ENCODE measurements at places on chromosomes 12 and 14. TPM values are rescaled to one million over a fixed set of nuclear protein-coding genes. Genes with fewer than 3 reads are reported as not detected.

The NPAS3 gene
- 0.48 TPM for total RNA-seq

DNA sequence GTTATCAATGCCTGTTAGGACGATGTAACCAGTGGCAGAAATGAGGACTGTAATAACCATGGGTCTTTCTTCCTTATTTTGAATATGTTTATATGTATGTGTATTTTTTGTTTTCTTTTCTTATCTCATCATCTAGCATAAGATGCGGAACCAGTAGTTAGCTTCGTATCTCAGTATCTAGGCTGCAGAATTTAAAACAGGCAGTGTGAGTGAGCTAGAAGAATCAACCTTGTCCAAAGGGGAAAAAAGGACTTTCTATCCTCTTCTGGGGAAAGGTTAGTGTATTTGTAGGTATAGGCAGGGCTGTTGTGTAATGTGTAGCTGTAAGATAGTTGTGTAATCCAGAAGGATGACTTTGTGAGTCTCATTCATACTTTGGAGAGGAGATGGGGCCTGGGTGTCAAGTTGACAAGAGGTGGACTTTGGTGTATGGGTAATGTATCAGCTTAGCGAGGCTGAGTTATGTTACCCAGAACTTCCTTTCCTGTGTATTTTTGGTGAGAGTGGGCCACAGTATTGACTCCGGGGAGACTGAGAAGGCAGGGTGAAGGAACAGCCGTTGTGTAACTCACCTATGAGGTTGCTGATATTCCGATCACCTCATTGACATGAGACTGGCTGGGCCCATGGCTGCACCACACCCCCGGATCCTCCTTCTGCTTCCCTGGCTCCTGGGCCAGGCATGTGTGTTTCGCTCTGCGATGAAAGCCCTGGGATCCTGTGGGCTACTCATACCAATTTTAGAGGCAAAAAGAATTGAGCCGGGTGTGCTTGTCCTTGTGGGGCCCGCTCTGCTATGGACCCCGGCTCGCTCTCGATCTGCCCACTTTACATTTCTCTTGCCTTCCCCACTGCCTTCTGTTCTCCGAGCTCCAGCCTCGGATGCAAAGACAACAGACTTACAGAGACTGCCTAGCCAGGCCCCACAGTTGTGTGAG lies 24.3 kb downstream of the DLK1 start:
- no peak for DNase-seq

DNA sequence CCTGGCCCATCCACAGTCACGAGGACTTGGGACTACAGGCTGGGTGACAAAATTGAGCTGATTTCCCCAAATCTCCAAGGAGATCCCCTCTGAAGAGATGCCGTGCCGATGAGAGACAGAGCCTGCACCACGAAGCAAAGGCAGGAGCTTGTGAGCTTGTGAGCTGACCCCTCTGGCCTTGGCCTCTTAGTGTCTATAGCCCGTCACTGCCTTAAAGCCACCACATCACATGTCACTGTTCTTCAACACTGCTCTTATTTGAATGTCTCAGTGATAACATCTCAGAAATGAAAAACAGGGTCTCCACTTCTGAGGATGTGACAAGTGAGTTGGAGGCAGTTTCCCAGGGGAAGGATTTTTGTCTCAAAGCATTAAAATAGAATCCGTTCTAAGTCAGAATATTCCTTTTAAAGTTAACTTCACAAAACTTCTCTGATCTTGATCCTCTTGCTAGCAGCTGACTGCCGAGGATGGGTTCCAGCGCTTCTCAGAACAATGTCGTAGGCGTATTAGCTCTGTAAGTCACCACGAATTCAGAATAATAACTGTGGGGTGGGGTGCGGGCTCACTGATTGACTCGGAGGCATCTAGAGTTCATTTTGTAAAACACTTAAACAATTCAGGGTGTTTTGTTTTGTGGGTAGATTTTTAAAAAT lies 37.5 kb downstream of the CHST11 start:
- DNase-seq: peak; percentile 73

GRCh38 chr14:50025776-50026175 lies 90.6 kb downstream of the VCPKMT start:
- peak; percentile 63 for DNase-seq

DNA sequence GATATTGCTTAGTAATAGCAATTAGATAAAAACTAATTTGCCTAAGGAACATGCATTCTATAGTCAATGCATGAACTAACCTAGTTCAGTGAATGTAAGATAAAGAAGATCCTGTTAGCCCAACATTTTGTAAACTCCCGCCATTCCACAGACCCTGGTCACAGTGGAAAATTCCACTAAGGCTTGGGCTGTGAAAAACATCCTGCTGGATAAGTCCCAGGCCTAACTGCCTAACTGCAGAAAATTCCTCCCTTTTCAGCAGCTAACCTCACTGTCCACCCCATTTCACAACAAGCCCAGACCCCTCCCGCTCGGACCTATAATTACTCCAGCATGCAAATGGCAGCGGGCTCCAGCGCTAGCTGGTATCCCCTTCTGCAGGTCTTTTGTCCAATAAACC lies 97.9 kb upstream of the GARIN6 start:
- DNase-seq: no peak

The TM9SF1 gene
- 52.5 TPM for total RNA-seq

DNA sequence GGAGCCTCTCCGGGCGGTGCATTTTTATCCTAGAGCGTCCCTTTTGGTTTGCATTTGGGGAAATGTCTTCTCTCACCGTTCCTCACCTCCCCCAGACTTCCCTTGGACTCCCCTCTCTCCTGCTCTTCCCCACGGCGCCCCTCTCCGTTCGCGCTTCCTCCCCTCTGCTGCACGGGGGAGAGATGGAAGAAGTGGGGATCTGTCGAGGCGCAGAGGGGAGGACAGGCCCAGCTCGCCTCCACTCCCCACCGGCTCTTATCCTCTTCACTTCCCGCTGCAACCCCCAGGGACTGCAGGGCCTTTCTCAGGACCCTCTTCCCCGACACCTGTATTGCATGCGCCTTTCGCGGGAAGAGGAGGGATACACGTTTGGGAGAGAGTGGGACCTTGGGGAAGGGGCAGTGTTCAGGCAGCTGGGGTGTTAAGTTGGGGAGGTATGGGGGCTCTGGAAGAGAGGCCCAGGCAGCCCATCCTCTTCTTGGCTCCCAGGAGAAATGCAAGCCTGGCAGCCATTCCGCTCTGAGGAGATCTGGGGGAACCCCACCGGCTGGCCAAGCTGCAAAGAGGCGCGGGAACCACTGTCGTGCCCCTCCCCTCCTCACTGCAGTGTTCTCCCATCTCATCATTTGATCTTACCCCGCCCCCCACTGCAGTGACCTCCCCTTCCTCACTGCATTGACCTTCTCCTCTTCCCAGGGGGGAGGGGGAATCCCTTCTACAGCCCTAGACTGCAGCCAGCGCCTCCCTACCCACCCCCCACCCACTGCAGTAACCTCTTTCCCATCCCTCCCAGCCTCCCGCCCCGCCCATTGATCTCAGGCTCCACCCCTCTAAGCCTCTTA lies 788 bp downstream of the ENO2 start:
- peak; percentile 41 for DNase-seq

DNA sequence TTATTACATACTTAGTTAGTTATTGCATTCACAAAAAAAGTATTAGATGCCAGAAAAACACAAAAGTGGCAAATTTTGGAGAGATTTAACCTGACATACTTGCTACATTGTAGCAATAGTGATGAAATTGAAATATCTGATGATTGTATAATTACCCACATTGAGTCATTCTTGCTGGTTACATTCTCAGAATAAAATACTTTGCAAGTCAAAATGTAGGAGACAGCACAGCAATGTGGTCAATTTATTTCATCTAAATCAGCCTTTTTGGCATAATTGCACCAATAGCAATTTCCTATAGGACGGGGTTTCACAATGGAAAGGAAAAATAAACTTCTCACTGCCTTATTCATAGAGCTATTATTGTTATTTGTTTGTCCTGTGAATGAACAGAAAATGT lies 125.0 kb upstream of the ETV6 start:
- no peak for DNase-seq

GRCh38 chr14:71952381-71953363 lies 20.4 kb downstream of the RGS6 start:
- DNase-seq: peak; percentile 3

The KRT83 gene
- not detected for total RNA-seq

The PIK3C2G gene
- not detected for total RNA-seq

DNA sequence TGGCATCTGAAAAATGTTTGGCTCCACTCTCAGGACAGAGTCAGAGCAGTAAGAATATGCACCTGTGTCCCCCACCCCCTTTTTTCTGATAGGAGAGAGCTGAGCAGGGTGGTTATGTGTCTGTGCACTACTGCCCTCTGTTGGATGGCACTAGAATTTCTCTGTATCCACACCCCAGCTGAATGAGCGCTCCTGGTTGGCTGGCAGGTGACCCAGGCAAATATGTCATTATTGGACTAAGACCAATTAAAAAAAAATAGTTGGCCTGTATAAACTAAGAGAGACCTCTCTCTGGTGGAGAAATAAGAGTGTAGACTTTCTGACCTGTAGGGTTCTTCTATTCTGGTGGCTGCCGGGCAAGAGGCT lies 107.0 kb downstream of the PTCSC3 start:
- DNase-seq: peak; percentile 24

The MMP19 gene
- 4.2 TPM for total RNA-seq

DNA sequence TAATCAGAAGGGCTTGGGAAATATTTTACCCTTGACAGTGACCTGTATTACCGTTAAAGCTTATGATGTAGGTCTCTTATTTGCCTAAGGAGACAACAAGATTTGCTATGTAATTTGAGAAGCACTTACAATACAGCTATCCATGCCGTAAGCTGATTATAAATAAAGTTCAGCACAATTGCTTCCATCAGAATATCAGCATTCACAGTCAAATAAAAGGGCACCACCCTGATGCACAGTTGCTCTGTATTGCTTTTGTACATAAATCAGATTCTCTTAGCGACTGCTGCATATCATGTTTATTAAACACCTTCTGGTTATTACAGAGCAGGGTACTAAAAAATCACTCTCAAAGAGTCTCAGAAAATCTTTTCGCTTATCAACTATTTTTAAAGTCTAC lies 67.3 kb upstream of the VRK1 start:
- DNase-seq: no peak

The E2F7 gene
- 19.1 TPM for total RNA-seq

GRCh38 chr12:89542912-89543592 lies 17.2 kb upstream of the POC1B start:
- peak; percentile 78 for DNase-seq

GRCh38 chr14:48703728-48704467 lies 882.3 kb downstream of the RPS29 start:
- DNase-seq: no peak

GRCh38 chr12:57725851-57726150 lies 12.7 kb downstream of the AGAP2 start:
- DNase-seq: no peak

DNA sequence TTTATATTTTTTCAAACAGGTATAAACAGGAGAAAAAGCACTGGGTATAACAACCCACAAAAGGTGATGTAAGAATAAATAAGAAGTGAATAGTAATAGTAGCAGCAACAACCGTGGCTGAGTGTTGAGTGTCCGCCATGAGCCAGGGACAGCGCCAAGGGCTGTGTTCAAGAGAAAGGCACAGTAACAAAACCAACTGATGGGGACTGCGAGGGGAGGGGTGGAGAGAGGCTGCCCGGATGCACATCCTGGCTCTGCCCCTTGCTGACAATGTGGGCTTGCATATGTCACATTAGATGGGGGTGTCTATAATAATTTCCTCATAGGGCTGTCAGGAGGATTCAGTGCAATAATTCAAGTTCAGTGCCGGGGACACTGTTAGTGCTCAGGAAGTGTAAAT lies 912.4 kb downstream of the VRK1 start:
- no peak for DNase-seq

- no peak for DNase-seq
Measured at GRCh38 chr14:54785778-54786770, 116.6 kb downstream of the GCH1 start.

DNA sequence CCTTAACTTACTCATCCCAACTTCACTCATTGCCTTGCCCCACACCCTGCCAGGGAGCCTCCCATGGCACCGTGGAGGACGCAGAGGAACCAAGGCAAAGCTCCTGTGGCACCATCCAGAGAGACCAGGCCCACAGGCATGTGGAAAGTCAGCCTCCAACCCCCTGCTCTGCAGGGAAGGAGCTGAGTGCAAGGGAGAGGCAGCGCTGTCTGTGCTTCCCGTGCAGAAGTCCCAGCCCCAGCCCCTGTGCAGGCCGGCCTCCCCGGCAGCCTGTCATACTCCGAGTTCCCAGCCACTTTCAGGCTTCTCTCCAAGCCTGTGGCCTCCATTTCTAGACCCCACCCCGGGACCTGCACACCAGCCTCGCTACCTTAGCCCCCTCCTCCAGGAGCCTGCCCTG lies 106.4 kb downstream of the SINHCAF start:
- DNase-seq: no peak
